ENCODE measurements at places on chromosomes 11 and 22.

- DNase-seq, result no peak
These were observed 7.5 kb upstream of the EMID1 start for GRCh38 chr22:29198240-29198639.

GRCh38 chr11:108562746-108563581 is 30.6 kb downstream of the EXPH5 start:
- DNase-seq, result no peak

GRCh38 chr11:106475181-106475580 is 397.7 kb downstream of the AASDHPPT start:
- DNase-seq, result no peak

GRCh38 chr11:63536669-63537292 is at the start of gene PLAAT4:
TSS of gene PLAAT4 (plus strand) at chr11:63536808. CDS start at chr11:63536869, 61 bp downstream.
- no peak for DNase-seq

GRCh38 chr11:107508201-107508857 is 50.7 kb upstream of the CWF19L2 start:
- DNase-seq, result no peak

GRCh38 chr11:79046366-79046765 is 394.5 kb downstream of the TENM4 start:
- no peak for DNase-seq

GRCh38 chr22:36456464-36456845 is 25.0 kb downstream of the TXN2 start:
- no peak for DNase-seq

DNA sequence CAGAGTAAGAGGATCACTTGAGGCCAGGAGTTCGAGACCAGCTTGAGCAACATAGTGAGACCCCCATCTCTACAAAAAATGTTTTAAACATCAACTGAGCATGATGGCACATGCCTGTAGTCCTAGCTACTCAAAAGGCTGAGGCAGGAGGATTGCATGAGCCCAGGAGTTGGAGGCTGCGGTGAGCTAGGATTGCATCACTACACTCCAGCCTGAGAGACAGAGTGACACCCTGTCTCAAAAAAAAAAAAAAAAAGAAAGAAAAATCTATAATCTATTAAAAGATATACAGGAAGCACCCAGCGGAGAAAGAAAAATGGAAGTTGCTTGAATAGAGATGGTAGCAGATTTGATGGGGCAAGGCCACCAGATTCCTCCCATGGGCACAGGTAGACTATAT is 61.8 kb downstream of the FAM83F start:
- no peak for DNase-seq

- no peak for DNase-seq
These were observed 3.8 kb upstream of the KCNQ1OT1 start for GRCh38 chr11:2703363-2704141.

- DNase-seq, result no peak
These were observed 193.7 kb upstream of the NARS2 start for GRCh38 chr11:78768345-78768744.

DNA sequence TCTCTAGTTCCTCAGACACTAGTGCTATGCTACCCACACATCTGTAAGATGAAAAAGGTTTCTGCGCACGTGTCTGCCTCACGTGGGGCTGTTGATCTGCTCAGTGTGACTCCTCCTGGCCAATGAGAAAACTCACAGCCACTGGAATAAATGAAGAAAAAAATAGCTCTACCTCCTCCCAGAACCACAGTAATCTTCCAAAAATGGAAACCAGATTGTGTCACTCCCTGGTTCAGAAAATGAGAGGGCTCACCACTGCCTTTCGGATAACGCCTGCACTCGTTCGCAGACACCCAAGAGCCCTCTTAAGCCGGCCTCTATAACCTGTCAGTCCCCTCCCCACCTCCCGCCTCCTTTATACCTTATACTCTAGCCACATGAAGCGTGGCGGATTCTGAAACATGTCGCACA is 5.1 kb downstream of the APBB1 start:
- no peak for DNase-seq

- DNase-seq, result no peak
These were observed 56.7 kb downstream of the APIP start for GRCh38 chr11:34859496-34859895.

- DNase-seq, result no peak
These were observed 3.6 kb downstream of the MAP3K11 start for GRCh38 chr11:65610404-65610803.

DNA sequence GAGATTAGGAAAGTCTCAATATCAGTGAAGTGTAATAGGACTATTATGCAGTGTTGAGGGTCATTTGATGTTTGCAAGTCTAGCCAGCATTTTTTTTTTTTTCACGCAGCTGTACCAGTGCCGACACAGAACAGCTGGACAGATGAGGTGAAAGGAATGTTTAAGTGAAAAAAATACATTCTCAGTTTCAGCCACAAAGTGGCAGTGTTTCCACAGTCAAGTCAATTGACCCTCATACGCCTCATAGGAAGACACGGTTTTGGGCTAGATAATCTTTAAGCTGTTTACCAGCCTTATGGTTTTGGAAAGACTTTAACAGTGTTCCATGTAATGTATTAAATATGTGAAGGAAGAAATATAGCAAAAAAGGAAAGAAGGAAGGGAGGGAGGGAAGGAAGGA is 349.9 kb upstream of the ANO3 start:
- no peak for DNase-seq

DNA sequence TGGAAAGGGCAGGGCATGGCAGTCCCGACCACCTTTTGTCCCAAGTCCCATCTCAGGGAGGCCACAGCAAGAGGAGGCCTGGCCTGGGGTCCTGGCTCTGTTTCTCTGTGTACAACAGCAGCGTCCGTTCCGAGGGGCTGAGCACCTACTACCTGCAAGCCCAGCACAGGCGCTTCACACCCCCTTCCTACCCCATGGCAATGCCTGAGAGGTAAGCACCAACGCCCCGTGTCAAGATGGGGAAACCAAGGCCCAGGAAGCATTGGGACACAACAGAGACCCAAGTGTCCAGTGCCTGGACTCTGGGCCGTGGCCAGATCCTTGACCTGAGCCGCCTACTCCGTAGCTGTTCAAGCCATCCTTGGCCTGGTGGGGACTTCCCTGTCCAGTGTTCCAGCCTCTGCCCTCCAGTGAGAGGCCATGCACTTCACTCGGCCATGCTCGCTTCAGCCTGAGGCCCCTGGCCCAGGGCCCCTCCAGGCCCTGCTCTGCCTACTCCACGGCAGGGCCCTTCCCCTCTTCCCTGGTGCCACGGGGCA is 14.3 kb upstream of the TCF20 start:
- no peak for DNase-seq

- no peak for DNase-seq
These were observed 574.0 kb downstream of the LRRC4C start for GRCh38 chr11:40885250-40885954.

DNA sequence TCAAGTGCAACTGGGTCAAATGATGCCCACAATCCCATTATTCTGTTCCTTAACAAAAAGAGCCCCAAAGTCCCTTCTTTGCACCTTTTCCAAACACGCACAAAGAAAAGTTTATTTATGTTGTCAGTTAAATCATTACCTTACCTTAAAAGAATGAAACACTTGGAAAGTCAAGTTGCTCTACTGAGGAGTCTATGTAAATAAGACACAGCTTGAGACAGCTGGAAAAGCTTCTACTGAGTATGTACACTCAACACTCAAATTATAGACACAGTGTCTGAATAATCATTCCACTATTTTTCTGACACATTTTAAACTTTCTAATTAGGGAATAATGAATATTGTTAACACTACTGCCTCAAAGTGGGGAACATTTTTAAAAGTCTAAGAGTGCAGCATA is 21.6 kb upstream of the PHLDA2 start:
- DNase-seq, result no peak

GRCh38 chr11:82771781-82772180 is 38.1 kb upstream of the FAM181B start:
- no peak for DNase-seq

- DNase-seq, result no peak
These were observed 20.7 kb downstream of the RPUSD4 start for GRCh38 chr11:126190792-126191191.

GRCh38 chr11:21810650-21811049 is 382.2 kb upstream of the ANO5 start:
- no peak for DNase-seq

DNA sequence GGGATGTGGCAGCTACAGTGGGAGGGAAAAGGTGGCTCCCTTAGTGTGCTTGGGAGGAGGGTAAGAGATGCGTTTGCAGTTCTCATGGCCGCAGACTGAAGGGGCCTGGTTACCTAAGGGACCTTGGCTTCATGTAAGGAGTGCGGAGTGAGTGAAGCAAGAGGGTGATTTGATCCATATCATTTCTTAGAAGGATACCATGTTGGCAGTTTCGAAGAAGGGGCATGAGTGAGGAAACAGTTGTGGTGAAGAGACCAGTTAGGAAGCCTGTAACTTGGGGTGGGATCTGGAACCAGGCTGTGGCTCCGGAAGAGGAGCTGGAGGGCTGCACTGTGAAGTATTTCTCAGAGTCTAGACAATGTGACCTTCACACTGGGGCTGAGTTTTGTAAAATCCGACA is 45.0 kb downstream of the ST3GAL4 start:
- DNase-seq, result no peak

DNA sequence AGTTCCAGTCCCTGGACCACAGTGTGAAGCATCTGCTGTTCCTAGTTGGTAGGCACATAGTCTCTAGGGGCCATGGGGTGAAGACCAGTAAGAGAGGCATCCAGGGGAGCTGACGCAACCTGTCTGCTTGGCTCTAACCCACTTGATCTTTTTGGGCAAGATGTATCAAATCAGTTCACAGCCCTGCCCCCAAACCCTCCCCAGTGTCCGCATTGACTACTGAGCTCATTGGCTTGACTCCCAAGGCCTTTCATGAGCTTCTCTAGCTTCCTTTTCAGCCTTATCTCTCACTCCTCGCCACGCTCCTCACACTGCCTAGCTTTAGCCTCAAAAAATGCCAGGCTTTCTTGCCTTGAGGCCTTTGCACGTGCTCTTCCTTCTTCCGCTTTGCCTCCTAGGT is 29.7 kb upstream of the ABCC8 start:
- no peak for DNase-seq

DNA sequence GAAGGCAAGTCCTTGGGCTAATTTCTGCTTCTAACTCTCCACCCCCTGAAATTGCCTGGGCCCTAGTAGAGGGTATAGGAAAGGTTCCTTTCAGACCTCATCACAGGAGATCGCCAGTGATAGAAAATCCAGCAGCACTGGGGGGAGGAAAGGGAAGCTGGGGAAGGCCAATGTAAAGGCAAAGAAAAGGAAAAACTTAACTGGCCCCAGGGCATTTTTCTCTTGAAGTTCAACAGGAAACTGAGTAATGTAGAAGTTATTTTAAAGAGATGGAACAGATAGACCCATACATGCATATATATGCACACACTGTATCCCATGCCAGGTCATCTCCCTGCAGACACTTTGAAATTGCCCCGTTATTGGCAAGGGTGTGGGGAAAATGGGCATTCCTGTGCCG is 134.0 kb downstream of the TRIM44 start:
- DNase-seq, result no peak

GRCh38 chr11:67435031-67435726 is 2.3 kb downstream of the PTPRCAP start:
- DNase-seq, result no peak

DNA sequence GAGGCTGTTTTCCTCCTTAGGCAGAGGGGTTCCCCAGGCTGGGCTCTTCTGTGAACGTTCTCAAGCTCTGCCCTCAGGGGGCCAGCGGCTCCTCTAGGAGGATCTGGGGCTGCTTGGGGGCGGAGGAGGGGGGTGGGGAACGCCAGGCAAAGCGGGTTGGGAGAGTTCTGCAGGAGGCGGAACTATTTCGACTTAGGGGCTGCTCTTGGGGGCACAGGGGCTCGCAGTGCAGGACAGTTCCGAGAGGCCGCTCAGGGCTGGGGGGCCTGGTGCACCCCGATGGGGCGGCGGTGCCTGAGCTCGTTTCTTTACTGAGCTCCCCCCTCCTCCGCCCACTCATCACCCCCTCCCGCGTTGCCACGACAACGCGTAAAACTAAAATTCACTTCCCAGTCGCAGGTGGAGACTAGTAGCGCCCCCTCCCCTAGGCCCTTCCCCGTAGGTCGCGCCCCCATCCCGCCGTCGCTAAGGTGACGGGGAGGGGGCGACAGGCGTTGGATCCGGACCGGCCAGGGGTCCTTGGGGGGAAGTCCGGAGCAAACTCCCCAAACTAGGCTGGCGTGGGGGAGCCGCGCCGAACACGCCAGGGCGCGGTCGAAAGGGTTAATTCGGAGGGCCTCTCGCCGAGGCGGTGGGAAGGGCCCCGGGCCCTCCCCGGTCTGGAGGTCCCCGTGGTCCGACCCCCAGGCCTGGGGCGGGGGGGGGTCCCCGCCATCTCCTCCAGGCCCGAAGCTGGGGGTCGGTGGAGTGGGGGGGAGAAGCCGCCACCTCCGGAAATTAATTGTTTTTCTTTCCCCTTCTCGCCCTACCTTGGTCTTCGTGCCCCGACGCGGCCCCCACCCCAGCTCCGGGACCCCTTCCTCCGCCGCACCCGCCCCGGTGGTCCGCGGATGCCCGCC is 857 bp downstream of the SHANK3 start:
- DNase-seq, result no peak

DNA sequence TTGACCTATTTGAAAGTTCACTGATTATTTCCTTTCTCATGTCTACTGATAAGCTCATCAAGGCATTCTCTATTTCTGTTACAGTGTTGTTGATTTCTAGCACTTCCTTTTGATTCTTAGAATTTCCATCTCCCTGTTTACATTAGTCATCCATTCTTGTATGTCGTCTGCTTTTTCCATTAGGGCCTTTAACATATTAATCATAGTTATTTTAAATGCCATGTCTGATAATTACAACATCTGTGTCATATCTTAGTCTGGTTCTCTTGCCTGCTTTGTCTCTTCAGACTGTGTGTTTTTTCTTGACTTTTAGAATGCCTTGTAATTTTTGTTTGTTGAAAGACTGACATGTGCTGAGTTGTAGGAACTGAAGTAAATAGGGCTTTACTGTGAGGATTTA is 602.1 kb downstream of the SOX6 start:
- DNase-seq, result no peak

GRCh38 chr22:45298934-45299505 is 10.7 kb upstream of the FAM118A start:
- no peak for DNase-seq

DNA sequence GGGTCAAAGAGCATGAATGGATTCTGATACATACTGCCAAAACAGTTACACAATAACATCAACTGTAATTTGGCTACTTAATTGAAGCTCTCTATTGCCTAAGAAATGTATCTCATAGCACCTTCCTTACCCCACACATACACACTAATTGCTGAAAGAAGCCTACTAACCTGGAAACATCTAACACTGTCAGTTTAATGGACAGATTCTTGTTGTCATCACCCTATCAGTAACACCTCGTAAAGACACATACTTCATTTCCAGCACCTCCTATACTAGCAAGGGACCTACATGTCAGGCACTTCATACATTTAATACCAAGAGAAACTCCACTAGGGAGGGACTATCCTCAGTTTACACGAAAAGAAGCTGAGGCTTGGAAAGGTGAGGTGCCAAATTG is 9.9 kb downstream of the NAP1L4 start:
- no peak for DNase-seq

GRCh38 chr11:35326266-35326879 is 93.0 kb downstream of the SLC1A2 start:
- no peak for DNase-seq

DNA sequence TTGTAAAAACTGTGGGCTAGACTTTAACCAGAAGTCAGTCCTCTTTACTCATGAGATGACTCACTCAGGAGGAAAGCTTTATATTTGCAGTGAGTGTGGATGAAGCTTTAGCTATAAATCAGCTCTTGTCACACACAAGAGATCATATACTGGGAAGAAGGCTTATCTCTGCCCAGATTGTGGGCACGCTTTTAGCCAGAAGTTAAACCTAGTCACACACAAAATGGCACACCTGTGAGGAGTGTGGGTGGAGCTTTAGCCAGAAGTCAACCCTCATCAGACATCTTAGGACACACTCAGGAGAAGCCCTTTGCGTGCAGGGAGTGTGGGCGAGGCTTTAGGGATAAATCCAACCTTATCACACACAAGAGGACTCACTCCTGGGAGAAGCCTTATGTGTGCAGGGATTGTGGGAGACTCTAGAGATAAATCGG is 706.9 kb upstream of the LUZP2 start:
- DNase-seq, result no peak
